ENCODE measurements at places on chromosomes 1 and 21. TPM values are rescaled to one million over a fixed set of nuclear protein-coding genes. Genes with fewer than 3 reads are reported as not detected.

The PLA2G2D gene
- not detected for total RNA-seq

The ALX3 gene
- total RNA-seq, result 11.3 TPM

The GNG4 gene
- total RNA-seq, result 6.1 TPM

The OR14K1 gene
- not detected for total RNA-seq

GRCh38 chr1:25774921-25775771 lies 24.8 kb upstream of the SELENON start:
- DNase-seq, result no peak

DNA sequence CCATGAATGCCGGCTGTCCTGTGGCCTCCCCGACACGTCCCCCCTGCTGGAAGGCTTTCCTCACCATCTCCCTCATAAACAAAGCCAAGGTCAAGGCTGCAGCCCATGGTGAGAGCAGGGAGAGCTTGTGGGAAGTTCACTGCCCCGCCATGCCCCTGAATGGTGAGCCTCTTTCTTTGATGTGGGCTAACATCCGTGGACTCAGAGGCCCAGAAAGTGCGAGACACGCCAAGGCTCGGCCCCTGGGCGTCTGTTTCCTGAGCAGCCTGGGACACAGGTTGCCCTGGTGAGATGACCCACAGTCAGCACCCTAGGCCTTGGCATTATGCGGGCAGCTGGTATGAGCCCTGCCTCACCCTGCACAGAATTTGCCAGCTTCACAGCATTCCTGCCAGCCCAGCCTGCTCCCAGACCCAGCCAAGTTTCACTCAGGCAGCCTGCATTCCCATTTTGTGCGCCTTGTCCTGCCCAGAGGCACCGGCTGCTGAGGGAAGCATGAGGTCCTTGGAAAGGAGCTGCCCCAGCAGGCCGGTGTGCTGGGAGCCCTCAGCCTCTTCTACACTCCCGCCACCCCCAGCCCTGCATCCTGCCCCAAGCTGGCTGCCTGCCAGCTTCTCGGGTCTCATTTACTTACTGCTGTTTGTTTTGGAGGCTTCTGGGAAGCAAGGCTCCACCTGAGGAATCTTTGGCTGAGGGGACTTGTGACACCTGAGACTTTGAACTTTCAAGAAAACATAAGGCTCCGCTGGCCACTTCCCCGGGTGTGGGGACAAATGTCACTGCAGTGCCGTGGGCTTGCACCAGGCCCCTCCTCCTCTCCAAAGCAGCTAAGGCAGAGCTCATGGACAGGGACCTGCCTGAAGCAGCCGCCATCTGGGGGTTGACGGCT lies 31.9 kb downstream of the NEK2 start:
- peak; percentile 94 for DNase-seq

- peak; percentile 35 for DNase-seq
Observed at GRCh38 chr1:233386336-233386735, 58.8 kb downstream of the MAP3K21 start.

GRCh38 chr1:47231301-47232186 lies 481 bp downstream of the TAL1 start:
- DNase-seq, result peak; percentile 18

DNA sequence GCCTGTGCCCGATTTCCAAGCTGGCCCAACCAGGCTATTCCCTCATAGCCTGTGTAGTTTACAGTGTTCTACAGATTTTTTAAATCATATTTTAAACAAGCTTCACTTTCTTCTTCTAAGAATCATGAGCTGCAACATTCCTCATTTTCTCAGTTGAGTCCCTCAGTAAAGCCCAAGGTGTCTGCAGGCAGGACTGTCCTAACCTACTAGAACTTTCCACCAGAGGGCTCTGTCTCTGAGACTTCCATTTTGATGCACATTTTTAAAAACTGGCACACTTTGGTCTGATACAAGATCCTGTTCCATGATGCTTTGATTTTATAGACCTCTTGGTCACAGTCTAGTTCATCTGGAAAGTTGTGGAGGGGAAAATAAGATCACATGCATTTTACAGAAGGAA lies 21.6 kb upstream of the SLAMF6 start:
- no peak for DNase-seq
